ENCODE measurements at places on chromosomes 5 and 9. TPM values are rescaled to one million over a fixed set of nuclear protein-coding genes. Genes with fewer than 3 reads are reported as not detected.

DNA sequence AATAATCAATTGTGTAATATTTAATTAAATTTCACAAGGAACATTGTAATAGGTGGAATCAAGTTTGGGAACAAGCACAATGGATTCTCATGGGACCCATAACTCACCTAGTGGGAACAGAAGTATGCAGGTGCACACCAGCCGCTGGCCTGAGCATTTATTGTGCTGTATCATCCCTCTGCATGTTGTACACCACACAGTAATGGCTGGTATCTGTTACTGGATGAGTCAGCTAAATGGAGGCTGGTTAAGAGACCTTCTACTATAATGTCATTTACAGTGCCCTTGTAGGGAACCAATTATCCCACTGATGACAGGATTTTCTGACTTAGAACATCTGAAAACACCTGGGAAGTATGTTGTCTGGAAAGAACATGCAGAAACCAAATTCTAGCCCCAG is 3.2 kb upstream of the MAP3K1 start:
- DNase-seq = no peak

GRCh38 chr5:94103514-94104245 is 362.3 kb upstream of the POU5F2 start:
- DNase-seq = no peak

The SPINK7 gene
- not detected for polyA plus RNA-seq

GRCh38 chr5:131214609-131215227 is 44.0 kb downstream of the LYRM7 start:
- no peak for DNase-seq

The PLEKHG4B gene
- polyA plus RNA-seq = not detected

DNA sequence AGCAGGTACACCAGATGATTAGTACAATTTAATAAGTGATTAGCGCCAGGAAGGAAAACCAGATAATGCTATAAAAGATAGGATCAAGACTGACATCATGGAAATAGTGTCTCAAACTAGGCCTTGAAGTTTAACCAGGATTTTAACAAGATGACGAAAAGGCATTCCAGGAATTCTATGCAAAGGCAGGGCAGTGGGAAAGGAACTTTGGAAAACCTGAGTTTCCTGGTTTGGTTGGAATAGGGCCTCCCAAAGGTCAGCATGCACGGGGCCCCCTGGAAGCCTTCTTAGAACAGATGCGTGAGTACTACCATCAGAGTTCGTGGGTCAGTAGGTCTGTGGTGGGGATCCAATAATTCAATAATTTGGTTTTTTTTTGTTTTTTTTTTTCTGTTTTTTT is 935.2 kb upstream of the DMAC1 start:
- DNase-seq = no peak

DNA sequence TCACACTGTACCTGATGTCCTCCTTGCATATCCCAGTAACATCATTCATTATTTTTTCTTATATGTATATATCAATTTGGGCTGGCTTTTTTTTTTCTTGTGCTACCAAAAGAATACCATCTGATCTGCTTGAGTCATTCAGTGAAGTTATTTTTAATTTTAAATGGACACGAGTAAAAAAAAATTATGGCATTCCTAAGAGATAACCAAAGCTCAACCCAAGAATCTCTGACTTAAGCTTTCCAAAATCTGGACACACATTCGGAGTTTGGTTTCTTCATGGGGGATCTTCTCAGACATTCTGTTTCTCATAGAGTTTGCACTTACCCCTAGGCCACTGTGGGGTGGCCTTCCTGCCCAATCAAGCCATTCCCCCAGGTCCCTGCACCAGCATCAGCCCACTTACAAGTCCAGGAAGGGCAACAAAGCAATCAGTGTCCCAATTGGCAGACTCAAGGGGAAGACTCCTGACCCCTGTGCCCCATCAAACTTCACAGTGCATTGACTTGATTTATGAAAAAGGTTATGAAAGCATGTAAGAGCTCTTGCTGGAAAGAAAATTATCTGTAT is 49.2 kb upstream of the SPDL1 start:
- no peak for DNase-seq

The MLANA gene
- not detected for polyA plus RNA-seq

DNA sequence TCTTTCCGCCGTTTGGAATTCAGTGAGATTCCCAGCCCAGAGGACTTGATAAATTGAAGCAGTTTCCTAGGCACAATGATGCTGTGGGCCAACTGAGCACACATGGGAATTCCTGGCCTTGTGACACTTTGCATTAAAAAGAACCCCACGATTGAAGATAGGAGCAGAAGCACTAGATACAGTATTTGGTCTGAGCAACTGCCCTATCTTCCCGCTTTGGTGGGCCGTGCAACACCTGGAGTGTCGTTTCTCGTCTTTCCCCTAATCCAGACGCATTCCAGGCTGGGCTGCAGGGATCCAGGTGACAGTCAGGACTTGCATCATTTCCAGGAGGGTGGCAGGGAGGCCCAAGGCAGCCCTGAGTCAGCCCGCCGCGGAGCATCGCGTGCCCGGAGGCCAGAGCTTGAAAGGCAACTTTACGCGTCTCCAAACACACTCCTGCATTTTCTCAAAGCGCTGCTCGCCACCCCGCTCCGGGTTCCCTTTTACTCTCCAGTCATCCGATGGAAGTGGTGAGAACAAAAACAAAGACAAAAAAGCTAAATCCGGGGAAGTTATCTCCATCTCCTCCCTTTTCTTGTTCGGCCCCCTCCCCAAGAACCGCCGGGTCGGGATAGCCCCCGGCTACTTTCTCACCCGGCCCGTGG is 753 bp upstream of the STC2 start:
- no peak for DNase-seq

The RANBP17 gene
- polyA plus RNA-seq = not detected

DNA sequence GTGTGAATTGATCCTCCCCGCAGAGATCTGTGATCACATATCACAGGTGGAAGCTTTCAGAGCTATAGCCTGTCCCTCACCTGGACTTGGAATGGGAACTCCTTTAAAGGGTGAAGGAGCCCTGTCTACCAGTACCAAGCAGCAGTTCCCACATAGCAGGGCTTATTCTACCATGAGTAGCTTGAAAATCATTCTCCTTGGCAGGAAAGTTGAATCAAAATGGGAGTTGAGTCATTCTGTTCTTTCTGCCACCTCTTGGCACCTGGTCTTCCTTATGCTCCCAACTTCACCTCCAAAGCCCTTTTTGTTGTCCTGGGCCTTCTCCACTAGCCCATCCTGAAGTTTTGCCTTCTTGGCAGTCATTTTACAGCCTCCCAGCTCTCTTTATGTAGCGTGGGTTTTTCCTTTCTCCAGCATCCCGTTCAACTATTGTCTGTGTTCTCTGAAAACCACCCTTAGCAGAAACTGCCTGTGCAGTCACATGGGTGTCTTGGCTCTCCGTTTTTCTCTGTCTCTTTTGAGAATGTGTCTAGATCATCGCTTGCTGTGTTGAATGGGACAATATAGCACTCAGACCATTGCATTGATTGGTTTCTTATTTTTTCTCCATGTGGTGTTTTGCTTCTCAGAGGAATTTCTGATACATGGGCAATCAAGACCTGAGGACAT is 222.2 kb downstream of the AOPEP start:
- DNase-seq = no peak

The DNAJC21 gene
- polyA plus RNA-seq = 31.0 TPM

The TRMO gene
- polyA plus RNA-seq = 19.6 TPM

GRCh38 chr5:141558150-141558549 is 60.6 kb downstream of the DIAPH1 start:
- no peak for DNase-seq

- no peak for DNase-seq
Measured at GRCh38 chr9:81032030-81032572, 657.2 kb downstream of the TLE1 start.

The GLRA1 gene
- not detected for polyA plus RNA-seq

DNA sequence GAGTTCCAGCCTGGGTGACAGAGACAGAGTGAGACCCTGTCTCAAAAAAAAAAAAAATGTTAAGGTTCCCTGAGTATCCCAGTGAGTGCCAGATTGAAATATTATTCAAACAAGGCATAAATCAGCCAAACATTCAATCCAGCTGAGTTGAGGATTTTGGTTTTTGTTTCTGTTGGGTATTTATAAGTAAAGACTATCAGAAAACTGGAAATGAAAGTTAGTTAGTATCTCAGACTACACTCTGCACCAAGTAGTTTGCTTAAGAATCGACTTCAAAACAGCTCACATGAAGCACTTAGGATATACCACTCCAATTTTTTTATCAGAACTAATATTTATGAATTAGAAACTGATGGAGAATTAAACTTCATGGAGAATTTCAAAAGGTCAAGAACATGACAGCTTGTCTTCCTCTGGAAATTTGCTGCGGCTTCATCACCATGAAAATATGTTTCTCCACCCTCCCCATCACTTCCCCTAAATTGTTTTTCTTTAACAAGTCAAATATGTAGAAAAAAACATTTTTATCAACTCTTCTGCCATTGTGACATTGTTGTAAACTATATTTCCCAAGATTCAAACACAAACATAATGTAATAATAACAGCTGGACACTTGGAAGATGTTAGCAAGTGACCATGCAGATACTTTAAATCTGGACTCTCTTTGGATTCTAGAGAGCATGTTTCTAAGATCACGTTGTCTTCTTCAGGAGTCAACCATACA is 110.0 kb upstream of the PTGER4 start:
- DNase-seq = no peak

DNA sequence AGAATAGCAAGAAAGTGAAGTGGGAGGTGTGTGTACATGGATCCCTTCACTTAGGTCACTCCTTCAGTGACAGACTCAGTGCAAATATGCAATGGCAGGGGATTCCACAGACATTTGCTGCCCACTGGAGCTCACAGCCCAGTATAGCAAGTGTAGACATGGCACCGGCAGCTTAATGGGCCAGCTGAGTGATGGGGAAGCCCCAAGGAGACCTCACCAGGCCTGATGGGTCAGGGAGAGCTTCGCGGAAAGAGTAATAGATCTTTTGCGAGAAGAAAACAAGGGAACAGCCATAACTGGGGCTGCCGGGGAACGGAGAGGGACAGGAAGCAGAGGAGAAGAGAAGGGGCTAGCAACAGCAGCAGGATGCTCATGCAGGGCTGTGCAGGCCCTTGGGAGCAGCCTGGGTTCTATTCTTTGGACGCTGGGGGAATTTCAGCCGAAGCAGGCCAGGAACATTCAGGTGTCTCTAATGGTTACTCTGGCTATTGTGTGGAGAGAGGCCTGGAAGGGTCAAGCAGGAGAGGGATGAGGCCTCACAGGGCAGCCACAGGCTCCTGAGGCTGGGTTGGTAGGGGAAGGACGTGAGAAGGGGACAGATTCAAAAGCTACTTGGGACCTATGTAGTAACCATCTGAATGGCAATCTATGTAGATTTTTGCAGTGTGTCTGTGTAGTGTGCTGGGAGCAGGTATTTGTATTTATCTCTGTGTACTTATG is 27.0 kb downstream of the TCF7 start:
- no peak for DNase-seq

DNA sequence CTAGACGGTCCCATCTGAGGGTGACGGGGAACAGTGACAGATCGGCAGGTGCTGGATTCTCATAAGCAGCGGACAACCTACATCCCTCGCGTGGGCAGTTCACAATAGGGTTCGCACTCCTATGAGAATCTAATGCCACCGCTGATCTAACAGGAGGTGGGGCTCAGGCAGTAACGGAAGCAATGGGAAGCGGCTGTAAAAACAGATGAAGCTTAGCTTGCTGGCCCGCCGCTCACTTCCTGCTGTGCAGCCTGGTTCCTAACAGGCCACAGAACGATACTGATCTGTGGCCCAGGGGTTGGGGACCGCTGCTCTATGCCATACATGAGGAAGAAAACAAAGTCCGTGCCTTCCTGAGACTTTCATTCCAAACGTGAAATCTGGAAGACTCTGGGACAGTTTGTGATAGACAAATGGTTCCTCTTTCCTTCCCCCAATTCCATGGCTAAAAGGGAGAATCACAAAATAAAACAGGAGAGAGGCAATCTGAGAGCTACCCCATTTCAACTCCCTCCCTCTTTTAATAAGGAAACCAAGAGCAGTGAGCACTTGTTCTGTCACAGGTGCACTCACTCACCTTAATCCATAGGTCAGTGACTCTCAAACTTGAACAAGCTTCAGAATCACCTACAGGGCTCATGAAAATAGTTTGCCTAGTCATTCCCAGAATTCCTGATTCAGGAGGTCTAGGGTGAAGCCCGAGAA is 12.1 kb downstream of the PDCL start:
- peak; percentile 36 for DNase-seq

- DNase-seq = no peak
Measured at GRCh38 chr5:77426670-77427069, 65.4 kb downstream of the WDR41 start.

The CYLC2 gene
- not detected for polyA plus RNA-seq

The SLC46A2 gene
- polyA plus RNA-seq = not detected

DNA sequence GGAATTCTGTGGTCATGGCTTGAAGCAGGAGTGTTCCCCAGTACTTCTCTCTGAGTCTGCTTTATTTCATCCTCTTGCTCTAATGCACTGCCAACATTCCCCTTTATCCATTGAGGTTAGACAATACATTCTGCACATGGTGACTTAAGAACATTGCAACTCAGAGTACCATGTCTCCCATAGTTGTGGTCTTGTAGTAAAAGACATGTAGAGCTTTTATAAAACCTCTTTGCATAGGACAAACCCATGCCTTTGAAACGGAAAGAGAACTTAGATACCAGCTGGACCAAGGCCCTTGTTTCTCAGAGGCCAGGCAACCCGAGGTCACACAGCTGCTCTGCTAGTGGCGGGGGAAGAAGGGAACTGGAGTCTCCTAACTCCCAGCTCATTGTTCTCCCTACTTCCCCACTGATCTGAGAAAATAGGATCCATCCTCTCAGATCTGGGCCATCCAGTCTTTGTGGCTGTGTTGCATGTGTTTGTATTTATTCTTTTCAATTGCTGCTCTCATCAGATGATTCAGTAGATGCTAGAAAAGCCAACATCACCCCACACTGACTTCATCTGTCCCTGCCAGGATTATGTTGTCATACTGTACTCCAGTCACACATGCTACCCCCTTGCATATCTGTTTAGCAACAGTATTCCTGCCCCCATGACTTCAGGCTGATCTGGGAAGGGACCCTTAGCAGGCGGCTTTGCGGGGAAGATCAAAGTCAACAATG is 236.9 kb downstream of the SAXO1 start:
- no peak for DNase-seq

- DNase-seq = no peak
Measured at GRCh38 chr5:72812488-72812887, 4.0 kb upstream of the TNPO1 start.

DNA sequence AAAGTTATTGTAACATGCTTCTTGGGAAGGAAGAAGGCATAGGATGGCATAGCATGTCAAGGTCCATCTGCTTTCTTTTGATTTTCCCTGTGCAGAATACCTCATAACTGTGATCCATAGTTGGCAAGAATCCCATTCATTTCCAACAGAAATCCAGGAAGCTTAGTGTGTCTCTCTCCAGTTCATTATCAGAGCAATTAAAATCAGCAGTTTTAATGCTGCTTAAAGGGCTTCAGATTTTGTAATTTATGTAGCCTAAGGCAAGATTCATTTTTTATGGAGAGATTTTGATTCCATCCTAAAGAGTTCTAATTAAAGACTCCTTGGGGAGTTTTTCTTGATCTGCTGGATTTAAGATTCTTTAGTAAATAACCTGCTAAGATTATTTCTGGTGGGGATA is 560.1 kb downstream of the PDE4D start:
- no peak for DNase-seq

The PCDHA7 gene
- polyA plus RNA-seq = not detected

The SPINK13 gene
- polyA plus RNA-seq = not detected

Data from CD8-positive, alpha-beta memory T cell (primary cell).